ENCODE measurements at places on chromosomes 11 and 22.

DNA sequence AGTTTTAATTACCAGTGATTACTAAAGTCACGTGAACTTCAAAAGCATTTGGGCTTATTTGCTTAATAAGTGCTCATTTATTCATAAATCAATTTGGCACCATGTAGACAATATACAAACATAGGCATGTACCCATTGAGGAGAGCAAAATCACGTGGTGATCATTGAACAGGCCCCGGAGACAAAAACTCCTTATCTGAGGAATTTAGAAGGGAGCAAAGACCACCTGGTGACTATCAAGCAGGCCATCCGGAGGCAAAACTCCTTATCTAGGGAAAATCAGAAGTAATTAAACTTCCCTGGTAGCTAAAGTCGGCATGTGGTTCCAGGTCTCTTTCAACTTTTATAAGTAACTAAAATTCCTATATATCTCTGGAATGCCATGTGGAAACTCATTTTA lies 5.7 kb upstream of the BTBD10 start:
- no peak for DNase-seq

DNA sequence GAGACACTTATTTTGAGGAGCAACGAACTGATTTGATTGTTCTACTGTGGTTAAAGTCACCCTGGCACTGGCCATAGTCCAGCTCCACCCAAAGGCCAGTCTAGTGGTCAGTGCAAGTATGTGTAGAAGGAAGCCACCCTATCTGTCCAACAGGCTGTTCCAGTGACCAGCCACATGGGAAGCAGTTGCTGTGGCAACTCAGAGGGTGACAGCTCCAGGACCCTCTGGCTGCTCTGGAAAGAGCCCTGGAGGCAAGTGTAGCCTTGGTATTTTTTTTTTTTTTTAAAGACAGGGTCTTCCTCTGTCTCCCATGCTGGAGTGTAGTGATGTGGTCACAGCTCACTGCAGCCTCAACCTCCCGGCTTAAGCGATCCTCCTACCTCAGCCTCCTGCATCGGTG lies 27.8 kb downstream of the LMO1 start:
- DNase-seq = no peak

DNA sequence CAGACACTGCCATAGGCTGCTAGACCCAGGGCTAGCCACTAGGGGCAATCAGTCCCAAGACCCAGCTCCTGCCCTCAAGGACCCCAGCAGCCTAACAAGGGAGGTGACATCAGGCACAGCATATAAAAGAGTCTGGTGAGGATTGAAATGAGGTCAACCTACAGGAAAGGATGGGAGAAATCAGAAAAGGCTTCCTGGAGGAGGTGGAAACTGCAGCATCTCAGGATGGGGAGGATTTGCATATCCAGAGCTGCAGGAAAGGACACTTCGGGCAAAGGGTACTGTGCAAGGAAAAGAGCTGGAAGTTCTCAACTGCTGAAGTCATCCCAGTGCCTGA lies 2.9 kb upstream of the ARFGAP2 start:
- peak; percentile 59 for DNase-seq

DNA sequence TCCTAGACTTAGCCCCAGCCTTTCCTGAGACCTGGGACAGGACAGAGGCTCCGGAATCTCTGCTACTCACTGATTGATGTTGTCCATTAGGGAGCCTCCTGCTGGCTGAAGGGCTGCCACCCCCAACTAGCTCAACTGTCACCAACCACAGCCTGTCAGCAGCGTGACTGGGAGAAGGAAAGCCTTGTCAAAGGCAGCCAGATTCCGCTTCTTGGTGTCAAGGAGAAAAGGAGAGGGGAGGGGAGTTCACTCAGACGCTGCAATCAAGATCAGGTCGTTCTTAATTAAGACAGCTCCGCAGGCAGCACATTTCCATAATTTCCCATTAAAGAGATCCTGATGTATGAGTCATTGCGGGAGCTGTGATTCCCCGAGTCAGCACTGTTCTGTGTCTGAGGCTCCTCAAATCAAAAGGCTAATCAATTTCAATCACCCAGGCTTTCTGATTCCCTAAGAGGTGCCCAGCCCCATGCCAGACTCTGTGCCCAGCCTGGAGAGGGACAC lies 152.8 kb upstream of the ZBED5 start:
- DNase-seq = peak; percentile 19

- no peak for DNase-seq
These were observed 88.1 kb downstream of the TEAD1 start for GRCh38 chr11:12762278-12762677.

DNA sequence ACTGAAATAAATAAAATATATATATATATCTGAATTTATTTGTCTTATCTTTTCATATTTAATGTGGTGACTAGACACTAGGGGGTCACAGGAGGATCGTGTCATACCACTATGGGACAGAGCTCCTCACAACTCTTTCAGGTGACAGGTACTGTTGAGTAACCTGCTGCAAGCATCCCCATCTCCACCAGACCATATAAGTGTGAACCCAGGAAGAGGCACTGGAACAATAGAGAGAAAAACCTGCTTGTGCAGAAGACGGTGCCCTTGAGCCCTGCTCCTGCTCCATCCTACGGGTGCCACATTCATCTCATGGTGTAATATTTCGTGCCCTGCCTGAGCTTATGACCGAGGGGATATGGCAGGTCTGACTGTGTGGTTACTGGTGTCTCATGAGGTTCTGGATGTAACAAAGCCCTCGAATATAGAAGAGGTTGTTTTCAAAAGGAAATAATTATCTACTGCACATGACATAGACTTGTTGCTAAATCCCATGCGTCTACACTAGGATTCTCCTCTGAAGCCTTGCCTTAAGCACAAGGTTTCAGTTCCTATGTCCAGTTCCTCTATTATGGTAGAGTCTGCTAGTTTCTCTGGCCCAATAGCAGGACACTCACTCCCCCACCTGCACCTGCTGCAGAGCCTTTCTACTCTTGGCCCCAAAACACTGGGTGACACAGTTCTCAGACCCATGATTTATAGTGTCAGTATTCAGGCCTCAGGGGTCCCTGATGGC lies 70.4 kb downstream of the GGTLC2 start:
- DNase-seq = no peak

- no peak for DNase-seq
These were observed 510.7 kb downstream of the CNTN5 start for GRCh38 chr11:99531468-99531867.

- DNase-seq = no peak
These were observed 27.7 kb upstream of the OPCML start for GRCh38 chr11:133559833-133560471.

GRCh38 chr22:44426981-44427380 lies 71.1 kb downstream of the RTL6 start:
- DNase-seq = no peak

- DNase-seq = peak; percentile 82
These were observed 1.6 kb downstream of the PIM3 start for GRCh38 chr22:49962012-49962750.

DNA sequence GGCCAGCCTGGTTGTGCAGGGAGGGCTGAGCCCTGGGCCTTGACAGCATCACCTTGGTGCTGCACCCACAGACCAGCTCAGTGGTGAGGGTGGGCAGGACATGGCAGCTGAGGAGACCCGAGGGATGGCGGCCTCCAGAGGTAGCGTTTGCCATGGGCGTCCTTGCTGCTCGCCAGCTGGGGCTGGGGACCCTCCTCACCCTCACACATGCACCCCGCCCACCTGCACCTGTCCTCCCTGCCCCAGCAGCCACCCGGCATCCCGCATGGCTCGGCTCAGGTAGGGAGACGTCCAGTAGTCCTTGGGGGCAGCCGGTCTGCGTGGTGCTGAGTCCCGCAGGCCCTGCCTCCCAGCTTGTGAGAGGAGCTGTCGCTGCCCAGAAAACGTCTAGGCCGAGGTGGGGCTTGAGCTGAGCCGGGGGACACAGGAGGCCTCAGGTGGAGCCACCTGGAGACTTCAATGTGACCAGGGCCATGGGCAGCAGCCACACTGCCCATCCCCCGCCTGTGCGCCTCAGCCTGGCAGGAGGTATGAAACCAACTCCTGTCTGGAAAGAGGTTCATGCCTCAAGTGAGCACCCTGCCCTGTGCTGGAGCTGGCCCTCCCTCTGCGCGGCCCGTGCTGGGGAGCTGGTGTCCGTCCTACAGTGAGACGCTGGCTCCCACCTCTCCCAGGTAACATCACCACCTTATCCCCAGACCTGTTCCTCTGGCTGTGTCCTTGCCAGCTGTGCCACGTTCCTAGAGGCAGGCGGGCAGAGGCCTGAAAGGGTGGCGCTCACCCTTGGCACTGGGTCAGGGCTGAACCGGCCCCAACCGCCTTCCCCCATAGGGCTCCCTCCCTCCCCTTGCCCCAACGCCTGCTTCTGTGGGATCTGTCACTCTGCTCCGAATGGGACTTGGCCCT lies 3.3 kb upstream of the TRABD start:
- DNase-seq = no peak

DNA sequence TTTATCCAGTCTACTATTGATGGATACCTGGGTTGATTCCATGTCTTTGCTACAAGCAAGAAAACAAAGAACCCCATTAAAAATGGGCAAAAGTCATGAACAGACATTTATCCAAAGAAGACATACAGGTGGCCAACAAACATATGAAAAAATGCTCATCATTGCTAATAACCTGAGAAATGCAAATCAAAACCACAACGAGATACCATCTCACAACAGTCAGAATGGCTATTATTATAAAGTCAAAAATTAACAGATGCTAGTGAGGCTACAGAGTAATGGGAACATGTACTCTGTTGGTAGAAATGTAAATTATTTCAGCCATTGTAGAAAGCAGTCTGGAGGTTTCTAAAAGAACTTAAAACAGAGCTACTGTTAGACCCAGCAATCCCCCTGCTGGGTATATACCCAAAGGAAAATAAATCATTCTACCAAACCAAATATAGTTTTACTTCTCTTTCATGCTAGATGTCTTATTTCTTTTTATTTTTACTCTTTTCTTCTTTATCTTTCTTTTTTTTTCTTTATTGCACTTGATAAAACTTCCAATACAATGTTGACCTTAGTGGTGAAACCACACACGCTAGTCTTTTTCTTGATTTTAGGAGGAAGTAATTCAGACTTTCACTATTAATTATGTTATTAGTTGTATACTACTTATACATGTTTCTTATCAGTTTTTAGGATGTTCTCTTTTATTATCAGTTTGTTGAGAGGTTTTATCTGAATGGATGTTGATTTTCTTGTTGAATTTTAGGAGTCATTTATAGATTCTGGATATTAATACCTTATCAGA lies 14.3 kb downstream of the TRIM22 start:
- DNase-seq = no peak

DNA sequence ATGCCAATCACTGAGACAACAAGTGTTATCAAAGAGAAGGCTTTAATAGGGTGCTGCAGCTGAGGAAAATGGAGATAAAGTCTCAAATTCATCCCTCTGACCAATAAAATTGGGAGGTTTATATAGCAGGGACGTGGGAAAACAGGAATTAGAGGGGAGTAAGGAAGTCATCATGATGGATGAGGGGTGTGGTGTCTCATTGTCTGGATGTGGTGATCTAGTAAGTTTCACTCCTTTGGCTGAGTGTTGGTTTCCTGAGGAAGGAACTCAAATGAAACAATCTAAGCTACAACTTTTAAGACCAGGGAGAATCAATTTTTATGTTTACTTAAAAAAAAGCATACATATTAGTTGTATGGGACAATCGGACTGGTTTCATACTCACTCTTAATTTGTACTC lies 491.0 kb upstream of the KIRREL3 start:
- DNase-seq = no peak

- no peak for DNase-seq
These were observed 24.6 kb downstream of the OTOG start for GRCh38 chr11:17571431-17572358.

DNA sequence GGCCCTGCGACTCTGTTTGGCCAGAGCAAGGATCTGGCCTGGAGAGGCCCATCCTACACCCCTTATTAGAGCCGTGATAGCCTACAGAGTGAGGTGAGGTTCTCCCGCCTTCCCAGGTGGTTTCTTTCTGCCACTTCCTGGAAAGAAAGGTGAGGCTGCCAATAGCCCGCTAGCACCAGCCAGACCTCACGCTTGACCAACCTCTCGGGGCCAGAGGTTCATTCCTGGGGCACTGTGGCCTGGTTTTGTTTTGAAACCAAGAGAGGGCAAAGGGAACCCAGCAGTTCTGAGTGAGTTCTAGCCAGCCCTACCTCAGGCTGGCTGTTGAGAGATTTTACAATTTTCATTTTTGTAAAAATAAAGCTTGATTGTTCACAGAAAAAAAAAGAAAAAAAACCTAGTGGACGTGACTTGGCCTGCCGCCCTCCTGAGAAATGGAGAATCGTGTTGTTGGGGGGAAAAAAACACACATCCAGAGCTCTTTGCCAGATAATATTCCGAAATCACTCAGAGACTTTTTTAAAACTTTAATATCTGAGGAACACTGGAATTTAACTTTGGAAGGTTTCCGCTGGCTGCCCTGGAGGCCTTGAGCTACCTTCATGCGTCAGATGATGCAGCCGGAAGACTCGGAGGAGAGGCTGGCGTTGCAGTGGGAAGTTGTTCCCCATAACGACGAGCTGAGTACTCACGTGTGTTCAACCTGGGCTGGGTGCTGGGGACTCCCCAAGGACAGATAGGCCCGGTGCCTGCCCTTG lies 84.5 kb downstream of the BCR start:
- DNase-seq = peak; percentile 66

- DNase-seq = no peak
These were observed 3.0 kb downstream of the FERMT3 start for GRCh38 chr11:64209563-64209843.

- no peak for DNase-seq
These were observed at the start of gene SEC14L3 for GRCh38 chr22:30471616-30472318. TSS of gene SEC14L3 (minus strand) at chr22:30472017. CDS start at chr22:30471958, 59 bp downstream.

DNA sequence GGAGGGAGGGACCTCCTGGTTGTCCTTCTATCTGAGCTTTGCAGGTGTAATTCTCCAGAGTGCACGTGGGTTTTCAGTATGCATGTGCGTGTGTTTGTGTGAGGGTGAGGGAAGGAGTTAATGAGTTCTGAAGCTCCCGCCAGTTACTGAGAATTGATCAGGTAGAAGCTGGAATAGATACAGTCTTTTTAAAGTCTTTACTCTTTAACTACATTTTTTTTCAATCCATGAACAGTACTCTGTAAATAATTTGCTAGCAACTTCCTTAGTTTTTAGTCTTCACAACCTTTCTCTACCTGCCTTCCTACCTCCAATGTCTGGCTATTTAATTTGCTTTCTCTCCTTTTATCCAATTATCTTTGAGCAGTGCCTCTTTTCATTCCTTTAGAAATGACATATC lies 25.5 kb downstream of the ARHGAP42 start:
- peak; percentile 30 for DNase-seq

GRCh38 chr22:19138217-19139000 lies 6.0 kb downstream of the ESS2 start:
- no peak for DNase-seq

Measured in K562 (cell line).